Thoracic aorta (tissue), 2 donors: ENCODE measurements at places on chromosomes 16 and 17.

GRCh38 chr17:82753201-82753464 lies 1.3 kb downstream of the TBCD start:
- DNase-seq, result no peak

DNA sequence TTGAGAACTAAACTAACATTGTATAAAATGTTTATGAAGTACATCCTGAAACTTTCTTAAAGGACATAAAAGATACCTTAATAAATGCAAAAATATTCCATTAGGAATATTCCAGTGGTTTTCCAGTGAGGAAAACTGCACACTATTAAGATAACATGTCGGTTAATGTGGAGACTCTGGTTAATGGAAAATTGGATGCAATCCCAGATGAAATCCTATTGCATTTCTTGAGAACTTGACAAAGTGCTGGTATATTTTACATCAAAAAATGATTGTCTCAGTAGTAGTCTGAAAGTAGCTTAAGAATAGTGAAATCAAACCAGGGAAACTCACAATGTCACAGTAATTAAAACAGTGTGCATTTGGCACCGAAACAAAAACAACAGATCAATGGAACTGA lies 202.5 kb upstream of the MON1B start:
- no peak for DNase-seq

- DNase-seq, result no peak
These were observed 8.5 kb upstream of the YPEL3 start for GRCh38 chr16:30104492-30104891.

DNA sequence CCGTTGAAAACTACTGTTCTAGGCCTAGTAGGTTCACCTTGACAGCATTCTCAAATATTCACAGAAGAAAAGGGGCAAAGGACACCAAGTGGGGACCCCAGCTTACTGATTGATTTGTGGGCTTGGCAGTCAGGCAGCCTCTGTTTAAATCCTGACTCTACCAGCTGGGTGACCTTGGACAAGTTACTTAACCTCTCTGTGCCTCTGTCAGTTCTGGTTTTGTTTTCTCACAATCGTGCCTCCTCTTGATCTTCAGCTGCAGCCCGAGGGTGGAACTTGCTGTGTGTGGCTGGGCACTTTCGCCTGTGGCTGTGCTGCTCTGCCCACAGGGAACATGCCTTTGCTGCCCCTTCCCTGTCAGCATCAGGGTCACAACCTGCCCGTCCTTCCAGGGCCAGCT lies 17.8 kb downstream of the RAP1GAP2 start:
- no peak for DNase-seq

- DNase-seq, result no peak
These were observed 101.7 kb downstream of the RPTOR start for GRCh38 chr17:80646328-80646727.

DNA sequence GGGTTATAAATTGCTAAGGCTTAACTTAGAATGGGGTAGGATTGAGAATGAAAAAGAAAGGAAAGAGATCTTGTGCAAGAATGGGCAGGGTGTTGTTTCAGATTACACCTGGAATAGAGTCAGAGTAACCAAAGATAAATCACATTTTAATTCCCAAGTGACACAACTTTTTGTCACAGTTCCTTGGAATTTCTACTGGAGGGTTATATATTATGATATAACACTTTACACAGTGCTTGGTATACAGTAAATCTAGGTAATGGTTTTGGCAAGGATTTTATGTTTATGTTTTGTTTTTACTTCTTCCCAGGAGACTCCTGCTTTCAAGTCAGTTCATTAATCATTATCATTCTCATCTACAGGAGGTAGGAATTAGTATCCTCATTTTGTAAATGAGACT lies 115.7 kb upstream of the KCNJ16 start:
- DNase-seq, result no peak

GRCh38 chr17:27083408-27084185 lies 210.3 kb upstream of the WSB1 start:
- DNase-seq, result no peak

DNA sequence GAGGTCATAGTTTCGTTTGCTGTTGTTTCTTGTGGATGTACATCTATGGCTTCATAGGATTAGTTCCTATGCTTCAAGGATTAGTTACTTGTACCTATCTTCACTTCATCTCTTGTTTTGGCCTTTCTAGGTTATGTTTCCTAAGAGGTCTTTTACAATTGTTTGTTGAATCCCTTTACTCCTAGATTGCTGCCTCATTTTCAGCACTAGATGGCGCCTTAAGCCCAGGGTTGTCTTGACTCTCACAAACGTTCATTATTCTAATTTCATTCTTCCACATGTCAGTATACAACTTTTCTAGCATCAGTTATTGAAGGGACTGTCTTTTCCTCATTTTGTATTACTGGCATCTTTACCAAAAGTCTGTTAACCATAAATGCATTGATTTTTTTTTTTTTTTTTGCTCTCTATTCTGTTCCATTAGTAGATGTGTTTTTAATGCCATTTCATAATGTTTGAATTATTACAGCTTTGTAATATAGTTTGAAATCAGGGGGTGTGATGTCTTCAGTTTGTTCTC lies 45.0 kb upstream of the NACA2 start:
- DNase-seq, result no peak

DNA sequence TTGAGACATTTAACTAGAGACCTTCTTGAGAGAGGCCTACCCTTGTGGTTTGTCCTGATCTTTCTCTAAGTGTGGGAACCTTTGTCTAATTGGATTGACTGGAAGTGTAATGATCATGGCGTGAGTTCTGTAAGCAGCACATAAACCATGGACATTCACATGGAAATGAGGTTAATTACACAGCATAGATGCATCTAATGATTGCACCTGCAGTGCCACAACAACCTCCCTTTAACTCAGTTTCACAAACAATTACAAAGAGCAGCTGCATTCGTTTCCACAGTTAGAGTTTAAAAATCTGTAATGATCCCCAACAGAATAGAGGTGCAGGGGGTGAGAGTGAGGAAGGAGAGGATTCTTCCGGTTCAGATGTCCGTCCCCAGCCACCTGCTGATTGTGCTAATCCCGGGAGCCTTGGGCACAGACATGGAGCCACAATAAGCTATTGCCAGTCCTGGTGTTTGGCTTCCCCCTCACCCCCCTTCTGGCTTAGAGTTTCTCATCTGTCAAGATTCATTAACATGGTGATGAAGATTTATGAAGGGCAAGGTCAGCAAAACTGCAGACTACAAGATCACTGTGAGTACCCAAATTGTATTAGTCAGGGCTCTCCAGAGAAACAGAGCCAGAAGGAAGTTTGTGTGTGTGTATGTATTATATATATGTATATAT lies 659.2 kb upstream of the SOX9 start:
- DNase-seq, result no peak

DNA sequence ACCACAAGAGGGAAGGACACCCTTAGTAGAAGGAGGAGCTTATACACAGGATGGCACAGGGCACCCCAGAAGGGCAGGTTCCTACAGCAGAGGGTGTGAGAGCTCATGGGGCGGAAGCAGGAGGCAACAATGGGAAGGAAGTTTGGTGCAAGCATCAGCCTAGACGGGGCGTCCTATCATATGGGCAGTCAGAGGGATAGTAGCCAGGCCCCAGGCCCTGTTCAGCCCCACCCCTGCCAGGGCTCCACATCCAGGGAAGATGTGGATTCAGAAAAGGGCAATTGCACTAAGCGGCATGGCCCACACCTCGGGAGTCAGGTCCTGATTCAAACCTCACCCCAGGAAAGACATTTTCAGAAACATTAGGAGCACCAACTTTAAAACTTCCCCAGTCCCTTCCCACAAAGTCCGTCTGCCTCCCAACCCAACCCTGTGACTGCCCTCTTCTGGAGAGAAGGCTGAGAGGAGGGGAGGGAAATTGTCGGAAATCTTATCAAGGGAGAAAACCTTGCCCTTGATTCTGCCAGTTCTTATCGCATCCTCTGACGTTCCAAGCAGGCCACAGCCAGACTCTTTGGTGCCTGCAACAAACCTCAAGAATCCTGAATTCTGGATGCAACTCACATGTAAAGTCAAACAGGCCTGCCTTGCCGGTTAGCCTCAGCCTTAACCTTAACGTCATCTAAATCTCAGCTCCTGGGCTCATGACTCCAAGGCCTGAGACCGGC lies 198.8 kb upstream of the CDH5 start:
- DNase-seq, result no peak

- no peak for DNase-seq
These were observed 3.1 kb upstream of the ZNF764 start for GRCh38 chr16:30561089-30561816.

DNA sequence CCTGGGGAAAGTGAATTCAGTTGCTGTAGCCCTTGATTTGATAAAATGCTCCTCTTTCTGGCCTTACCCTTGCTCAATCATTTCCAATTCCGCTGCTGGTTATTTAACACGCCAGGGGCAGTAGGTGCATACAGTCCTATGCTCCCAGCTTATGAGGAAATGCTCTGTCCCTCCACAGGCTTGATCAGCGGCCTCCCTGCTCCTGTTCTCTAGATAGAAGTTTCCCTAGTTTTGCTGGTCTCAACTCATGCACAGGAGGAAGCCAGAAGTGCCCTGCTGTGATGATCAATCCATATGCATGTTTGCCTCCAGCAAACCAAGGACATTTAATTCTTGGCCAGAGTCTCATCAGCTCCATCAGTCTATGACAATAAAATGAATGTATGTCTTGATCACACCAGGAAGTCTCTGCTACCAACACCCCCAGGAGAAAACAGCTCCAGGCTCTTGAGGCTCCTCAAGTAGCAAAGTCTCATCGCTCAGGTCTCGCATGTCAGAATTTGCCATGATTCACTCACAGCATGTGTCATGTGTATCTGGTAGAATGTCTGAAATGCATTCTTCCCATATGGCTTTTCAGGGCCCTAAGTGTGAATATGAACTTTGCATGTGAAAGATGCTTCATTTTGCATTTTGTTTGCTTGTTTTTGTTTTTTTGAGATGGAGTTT lies 208.9 kb downstream of the CDH13 start:
- DNase-seq, result no peak

GRCh38 chr17:18857864-18858566 lies at the start of gene PRPSAP2:
Gene PRPSAP2 (plus strand): TSS chr17:18858131. CDS start chr17:18865834, 7,703 bp downstream.
- DNase-seq, result peak; percentile 85

GRCh38 chr17:1179112-1179817 lies 516 bp downstream of the ABR start:
- no peak for DNase-seq

- no peak for DNase-seq
These were observed 62.6 kb upstream of the RASL10B start for GRCh38 chr17:35668802-35669201.

DNA sequence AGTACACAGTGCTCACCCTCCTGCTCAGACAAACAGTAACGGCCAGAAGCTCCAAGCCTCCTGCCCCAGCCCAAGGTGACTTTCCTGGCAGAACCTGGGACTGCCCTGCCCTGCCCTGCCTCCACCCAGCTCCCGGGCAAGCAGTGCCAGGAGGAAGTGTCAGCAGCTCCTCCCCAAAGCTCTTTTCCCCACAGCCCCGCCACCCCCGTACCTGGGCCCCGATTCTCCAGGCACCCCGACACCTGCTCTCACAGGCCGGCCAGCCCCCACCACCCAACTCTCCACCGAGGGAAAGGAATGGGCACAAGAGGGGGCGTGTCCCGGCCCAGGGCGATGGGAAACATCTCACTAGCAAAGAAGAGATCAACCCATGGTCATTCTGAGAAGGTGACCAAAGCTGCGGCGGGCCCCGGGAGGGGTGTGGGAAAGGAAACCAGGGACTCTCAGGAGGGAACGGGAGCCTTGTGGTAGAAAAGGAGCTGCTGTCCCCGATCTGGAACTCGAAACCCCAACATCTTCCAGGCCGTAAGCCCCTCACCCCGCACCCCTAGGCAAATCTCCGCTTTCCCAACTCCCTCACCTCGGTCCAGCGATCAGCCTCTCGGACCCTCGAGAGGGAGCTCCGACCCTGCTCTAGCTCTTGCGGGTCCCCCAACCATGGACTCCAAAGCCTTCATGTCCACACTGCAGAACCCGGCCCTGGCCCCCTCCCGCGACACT lies 1.2 kb downstream of the BCAR1 start:
- DNase-seq, result no peak

- DNase-seq, result no peak
These were observed 101.5 kb downstream of the MGAT5B start for GRCh38 chr17:76969598-76970172.

DNA sequence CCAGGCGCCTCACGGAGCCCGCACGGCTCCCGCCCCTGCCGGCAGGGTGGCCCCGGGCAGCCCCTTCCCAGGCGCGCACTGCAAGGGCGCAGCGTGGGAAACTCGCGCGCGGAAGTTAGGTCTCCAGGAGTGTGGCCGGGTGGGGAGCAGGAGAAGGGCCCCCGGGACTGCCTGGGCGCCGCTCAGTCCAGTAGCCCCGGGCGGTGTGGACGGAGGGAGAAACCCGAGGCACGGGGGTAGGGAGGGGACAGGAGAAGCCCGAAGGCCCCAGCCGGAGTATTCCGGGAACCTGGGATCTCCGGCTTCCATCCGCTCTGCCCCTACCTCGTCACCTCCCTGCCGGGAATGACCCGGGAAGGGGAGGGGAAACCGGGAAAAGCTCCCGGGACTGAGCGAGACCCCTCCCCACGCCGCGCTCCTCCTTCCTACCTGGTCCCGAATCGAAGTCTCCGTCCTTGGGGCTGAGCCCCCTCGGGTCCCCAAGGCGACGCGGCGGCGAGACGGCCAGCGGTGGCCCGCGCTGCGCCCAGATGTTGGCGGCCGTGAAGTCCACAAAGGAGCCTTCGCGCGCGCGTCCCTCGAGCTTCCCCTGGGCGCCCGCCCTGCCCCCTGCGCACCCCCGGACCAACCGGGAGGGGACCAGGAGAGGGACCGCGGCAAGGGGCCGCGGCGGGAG lies 418 bp downstream of the SOCS3 start:
- no peak for DNase-seq

DNA sequence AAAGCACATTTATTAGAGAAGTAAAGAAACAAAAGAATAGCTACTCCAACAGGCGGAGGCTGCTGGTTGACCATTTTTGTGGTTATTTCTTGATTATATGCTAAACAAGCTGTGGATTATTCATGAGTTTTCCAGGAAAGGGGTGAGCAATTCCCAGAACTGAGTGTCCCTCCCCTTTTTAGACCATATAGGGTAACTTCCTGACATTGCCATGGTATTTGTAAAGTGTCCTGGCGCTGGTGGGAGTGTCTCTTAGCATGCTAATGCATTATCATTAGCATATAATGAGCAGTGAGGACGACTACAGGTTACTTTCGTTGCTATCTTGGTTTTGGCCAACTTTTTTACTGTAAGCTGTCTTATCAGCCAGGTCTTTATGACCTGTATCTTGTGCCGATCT lies 12.2 kb upstream of the HS3ST4 start:
- no peak for DNase-seq

DNA sequence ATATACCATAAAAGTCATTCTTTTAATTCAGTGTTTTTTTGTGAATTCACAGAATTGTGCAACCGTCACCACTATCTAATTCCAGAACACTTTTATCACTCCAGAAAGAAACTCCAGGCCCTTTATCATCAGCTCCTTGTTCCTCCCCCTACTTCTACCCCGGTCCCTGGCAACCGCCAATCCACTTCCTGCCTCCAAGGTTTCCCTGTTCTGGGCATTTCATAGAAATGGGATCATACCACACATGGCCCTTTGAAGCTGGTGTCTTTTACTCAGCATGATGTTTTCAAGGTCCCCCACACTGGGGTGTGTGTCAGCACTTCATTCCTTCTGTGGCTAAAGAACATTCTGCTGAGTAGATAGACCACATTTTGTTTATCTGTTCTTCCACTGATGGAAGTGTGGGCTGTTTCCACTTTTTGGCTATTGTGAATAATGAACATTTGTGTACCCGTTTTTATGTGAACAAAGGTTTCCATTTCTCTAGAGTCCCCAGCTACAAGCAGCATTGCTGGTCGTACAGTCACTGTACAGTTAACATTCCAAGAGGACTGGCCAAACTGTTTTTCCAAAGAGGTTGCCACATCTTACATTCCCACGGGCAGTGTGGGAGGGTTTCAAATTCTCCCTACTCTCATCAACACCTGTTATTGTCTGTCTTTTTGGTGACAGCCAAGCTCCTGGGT lies 75.8 kb upstream of the ZNF469 start:
- DNase-seq, result no peak
